Gastrocnemius medialis (tissue), 4 donors: ENCODE measurements at places on chromosomes 3 and 15.

GRCh38 chr15:71565631-71566160, 244.7 kb upstream of the NR2E3 start:
- no peak for DNase-seq

DNA sequence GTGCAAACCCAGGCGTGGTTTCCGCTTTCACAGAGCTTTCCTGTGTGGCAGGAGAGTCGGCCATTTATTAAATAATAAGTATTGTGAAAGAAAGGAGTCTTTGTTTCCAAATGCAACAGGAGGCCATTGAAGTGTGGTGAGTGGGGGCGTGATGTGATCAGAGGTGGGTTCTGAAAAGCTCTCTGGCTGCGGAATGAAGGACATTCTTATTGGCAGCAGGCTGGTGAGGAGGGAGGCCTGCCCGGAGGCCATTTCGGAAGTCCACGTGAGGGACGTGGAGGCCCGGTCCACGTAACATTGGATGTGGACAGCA, 11.1 kb downstream of the ARNT2 start:
- no peak for DNase-seq

- DNase-seq, result no peak
These were observed 92.0 kb downstream of the PRICKLE2 start for GRCh38 chr3:64133272-64133671.

GRCh38 chr3:196499061-196499460, 4.5 kb downstream of the RNF168 start:
- DNase-seq, result peak; percentile 17

DNA sequence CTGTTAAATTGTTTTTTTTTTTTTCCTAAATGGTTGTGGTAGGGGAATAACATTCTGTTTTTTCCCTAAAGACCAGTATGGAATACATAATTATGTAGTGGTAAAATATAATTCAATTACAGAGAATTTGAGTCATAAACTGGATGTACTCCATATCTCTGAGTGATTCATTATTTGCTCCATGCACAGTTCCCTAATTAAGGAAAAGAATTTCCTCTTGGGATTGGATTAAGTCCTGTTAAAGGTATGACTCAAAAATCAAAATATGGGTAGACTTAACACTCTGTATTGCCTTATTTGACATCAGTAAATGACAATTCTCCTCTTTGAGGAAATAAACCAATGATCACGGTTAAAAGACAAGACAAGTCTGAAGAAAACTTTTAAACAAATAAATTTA, 78.0 kb upstream of the KCNH8 start:
- no peak for DNase-seq

DNA sequence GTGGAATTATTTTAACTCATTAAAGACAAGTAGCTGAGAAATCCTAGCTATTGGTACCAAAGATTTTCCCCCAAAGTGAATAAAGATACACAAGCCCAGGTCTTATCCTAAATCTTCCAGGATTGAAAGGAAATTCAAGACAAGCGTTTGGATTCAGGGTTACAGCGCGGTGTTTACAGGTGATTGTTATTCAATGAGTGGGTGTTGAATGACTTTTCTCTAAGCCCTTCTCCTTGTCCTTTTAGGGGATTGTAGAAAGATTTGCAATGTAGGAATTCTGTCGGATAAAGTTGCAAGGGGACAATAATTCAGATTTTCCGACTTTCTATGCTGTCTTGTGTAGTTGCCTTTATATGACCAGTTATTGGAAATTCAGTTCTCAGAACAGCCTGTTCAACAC, 57.2 kb downstream of the USP13 start:
- no peak for DNase-seq

DNA sequence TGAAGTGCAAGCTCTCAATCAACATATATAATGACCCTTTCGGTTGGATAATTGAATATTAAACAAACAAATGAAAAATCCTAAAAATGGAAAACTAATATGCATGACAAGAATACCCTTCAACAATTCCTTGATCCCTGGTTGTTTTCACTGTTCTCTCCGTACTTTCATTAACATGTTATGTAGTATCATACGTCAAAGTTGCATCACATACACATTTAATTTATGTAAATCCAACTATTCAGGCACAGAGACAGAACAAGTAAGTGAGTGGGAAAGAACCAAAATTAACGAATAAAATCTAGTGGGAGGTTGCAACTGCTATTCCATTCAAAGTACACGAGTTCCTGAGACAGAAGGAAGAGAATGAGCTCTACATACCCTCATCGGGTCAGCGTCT, 176.0 kb downstream of the SUCLG2 start:
- DNase-seq, result no peak

DNA sequence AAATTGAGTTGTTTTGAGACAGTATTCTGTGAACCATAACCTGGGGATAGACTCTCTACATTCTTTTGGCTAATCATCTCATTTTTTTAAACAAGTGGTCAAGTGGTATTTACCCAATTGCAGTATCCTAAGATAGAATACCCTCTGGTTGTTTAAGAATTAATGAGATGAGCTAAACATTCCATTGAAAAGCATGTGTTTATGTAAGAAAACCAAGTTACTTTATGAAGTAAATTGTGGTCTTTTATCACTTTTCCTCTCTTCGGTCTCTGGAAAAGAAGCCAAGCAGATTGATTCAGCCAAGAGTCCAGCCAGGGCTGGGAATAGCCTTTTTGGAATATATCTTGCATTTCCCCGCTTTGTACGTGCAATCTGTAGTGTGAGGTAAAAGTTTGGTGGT, 185.7 kb upstream of the TOPAZ1 start:
- DNase-seq, result no peak

DNA sequence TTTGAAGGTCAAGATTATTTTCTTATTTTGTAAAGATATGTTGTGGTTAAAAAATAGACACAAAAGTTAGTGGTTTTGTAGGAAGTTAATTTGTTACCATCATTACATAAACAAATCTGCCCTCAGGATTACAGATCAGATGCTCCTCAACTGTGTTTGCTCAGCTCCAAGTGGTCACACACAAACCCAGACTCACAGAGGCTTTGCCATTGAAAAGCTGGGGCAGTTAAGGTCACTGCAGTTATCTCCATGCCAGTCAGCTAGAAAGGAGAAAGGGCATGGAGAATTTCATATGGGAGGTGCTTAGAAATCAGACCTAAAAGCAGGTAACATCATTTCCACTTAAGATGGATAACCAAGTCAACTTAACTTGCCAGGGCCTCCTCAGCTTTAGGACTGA, 825.7 kb upstream of the GBE1 start:
- DNase-seq, result no peak

- DNase-seq, result no peak
These were observed 31.4 kb downstream of the SLC49A4 start for GRCh38 chr3:122826278-122826677.

- DNase-seq, result no peak
These were observed 1.0 kb upstream of the CXCR6 start for GRCh38 chr3:45942051-45942825.

GRCh38 chr3:108590460-108590859, 938 bp downstream of the DZIP3 start:
- no peak for DNase-seq

DNA sequence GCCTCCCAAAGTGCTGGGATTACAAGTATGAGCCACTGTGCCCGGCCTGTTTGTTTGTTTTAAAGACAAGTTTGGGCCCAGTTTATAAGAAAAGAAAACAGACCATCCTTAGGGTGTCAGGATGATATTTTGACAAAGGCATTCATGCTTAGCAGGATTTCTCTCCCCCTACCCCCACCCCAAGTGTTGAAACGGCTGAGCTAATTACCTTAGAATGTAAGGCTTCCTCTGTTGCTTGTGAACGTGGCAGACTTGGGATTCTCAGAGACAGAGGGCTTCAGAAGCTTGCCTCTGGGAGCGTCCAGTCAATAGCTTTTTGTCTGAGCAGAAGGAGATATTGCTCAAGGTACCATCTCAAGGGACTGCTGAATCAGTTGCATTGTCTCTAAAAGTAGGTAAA, 24.0 kb downstream of the FLNB start:
- DNase-seq, result no peak
